Stomach (tissue), 19 donors: ENCODE measurements at places on chromosomes 4 and X. TPM values are rescaled to one million over a fixed set of nuclear protein-coding genes. Genes with fewer than 3 reads are reported as not detected.

GRCh38 chr4:55127521-55127920 lies 2.1 kb upstream of the KDR start:
- no peak for DNase-seq

The NXF2B gene
- not detected for total RNA-seq

The RGN gene
- not detected for total RNA-seq

The AGTR2 gene
- total RNA-seq, result not detected

DNA sequence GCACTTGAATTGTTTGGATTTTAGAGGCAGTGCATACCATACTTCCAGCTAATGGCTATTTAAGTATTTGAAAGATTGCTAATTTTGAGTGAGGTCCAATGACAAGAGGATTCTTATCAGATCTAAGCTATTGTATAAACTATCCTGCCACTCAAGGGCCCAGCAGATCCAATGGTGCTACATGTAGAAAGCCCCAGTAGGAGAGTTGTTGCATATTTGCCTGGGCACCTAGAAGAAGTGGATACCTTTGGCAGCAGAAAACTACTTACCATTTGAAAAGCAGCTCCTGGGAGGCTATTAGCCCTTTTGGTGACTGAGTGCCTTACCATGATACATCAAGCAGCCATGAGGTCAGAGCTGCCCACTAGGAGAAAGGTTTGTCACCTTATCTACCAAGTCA lies 447.3 kb downstream of the C4orf33 start:
- DNase-seq, result no peak

DNA sequence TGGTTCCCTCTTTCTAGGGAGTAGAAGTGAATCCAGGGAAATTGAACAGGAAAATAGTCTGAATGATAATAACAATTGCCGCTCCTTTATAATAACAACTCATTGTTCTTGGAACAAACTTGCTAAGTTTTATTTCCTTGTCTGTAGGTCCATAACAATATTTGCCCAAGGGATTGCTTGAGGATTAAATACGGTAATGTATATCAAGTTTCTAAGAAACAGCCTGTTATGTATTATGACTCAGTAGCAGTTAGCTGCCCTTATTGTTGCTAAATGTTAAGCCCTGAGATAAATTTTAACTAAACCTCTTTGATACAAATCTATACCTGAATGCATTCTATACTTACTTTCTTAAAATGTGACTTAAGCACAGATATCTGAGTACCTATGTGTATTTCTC lies 215.9 kb upstream of the AADAT start:
- peak; percentile 17 for DNase-seq

GRCh38 chr4:90841676-90842075 lies 714.5 kb downstream of the CCSER1 start:
- no peak for DNase-seq

The MAGED4 gene
- 2.0 TPM for total RNA-seq

- DNase-seq, result no peak
Measured at GRCh38 chr4:85907001-85907400, 432.1 kb downstream of the ARHGAP24 start.

DNA sequence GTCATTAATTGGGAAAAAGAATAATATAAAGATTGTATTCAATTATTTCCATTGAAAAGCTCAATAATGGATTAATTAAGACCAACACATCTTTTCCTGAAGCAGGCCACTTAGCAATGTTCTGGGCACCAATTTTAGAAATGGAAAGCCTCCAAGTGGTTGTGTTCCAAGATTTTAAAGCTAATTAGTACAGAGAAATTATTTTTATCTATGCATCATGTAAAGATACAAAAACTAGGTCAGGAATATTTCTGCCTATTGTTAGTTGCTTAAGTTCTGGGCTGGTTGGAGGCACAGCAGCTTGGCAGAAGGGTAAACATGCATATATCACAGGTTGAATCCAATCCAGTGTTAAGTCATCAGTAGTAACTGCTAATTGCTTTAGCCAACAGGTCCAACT lies 101.9 kb downstream of the RASL11B start:
- no peak for DNase-seq

The DGKK gene
- not detected for total RNA-seq

The STAP1 gene
- 0.43 TPM for total RNA-seq

- no peak for DNase-seq
Measured at GRCh38 chr4:74173321-74173720, 15.4 kb downstream of the MTHFD2L start.
